ENCODE measurements at places on chromosomes 7 and 10.

- no peak for DNase-seq
Observed at GRCh38 chr10:79095316-79095715, 26.6 kb downstream of the ZMIZ1 start.

- DNase-seq: no peak
Observed at GRCh38 chr7:98324782-98325181, 43.3 kb downstream of the BRI3 start.

DNA sequence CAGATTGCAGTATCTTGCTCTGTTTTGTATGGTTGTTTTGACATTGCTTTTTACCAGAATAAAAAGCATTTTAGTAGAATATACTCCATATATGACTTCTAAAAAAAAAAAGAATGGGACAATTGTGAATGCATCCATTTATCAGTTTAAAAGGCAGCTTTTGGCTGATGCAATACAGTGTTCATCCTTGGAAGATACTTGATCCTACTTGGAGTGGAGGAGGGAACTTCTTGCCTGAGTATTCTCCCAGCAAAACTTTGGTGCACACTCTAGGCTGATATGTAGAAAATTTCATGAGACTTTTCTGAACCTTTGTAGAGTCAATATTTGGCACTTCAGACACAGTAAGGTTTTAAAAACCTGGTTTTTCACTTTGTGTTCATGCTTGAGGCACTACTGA lies 40.2 kb downstream of the WDR11 start:
- no peak for DNase-seq

DNA sequence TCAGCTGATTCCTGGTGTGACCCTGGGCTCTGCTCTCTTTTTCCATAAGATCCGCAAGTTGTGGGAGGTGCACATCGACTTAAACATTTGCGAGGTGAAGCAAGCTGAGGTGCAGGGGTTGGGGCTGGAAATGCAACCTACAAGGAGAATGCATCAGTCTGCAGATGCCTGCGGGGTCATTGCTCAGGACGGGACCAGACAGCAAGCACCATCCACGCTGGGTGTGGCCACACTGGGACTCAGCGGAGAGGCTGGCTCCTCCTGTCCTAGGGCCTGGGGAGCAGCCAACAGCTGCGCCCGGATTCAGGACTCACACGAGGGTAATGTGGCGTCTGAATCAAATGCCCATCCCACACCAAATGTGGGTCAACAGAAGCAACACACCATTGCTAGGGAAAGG lies 33.8 kb downstream of the STK32C start:
- DNase-seq: no peak

- no peak for DNase-seq
Observed at GRCh38 chr7:39360766-39361165, 205.4 kb upstream of the YAE1 start.

GRCh38 chr7:132255898-132256297 lies 320.4 kb downstream of the PLXNA4 start:
- no peak for DNase-seq

DNA sequence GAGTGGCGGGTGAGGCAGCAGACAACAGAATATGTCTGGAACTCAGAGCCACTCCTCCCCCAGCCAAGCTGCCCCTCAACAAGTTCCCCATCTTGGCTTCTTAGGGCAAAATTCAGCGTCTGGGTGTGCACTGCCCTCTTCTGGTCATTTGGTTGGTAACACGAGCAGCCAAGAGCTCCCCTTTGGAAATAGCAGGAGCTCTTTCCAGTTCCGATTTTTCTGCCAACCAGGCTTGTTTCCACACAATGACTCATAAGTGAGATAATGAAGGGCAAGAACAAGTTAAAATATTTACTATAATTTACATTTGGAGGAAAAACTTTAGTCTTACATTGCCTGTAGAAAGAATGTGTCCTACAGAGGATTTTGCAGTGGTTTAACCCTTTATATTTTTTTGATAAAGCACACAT lies 70.5 kb downstream of the ADCYAP1R1 start:
- peak; percentile 84 for DNase-seq

DNA sequence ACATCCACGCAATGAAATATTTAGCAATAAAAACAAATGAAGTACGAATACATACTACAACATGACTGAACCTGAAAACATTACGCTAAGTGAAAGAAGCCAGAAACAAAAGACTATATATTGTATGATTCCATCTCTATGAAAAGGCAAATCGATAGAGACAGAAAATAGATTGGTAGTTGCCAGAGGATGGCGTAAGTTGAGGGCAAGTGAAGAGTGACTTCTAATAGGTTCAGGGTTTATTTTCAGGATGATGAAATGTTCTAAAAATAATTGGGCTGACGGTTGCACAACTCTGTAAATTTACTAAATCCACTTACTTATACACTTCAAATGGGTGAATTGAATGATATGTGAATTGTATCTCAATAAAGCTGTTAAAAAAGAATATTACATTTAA lies 39.5 kb upstream of the TECTB start:
- peak; percentile 77 for DNase-seq

GRCh38 chr10:114911052-114911711 lies 26.8 kb upstream of the TRUB1 start:
- no peak for DNase-seq

DNA sequence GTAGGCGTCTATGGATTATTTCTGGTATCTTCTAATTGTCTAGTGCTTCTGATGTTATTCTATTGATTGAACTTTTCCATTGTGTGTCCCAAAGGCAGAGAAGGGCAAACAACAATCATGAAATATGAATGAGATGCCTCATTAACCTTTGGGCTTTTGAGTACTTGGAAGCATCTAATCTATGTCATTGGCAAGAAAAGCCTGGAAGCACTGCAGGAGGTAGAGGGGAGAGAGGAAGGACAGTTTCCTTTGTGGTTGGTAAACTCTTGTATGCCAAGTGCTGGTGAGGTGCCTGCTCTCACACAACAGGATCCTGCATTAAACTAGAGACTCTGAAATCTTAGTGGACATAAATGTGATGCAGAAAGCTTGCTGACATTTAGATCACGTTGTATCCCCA lies 155.2 kb upstream of the TPK1 start:
- DNase-seq: no peak

- DNase-seq: no peak
Observed at GRCh38 chr10:119468542-119469324, 73.8 kb downstream of the RGS10 start.

DNA sequence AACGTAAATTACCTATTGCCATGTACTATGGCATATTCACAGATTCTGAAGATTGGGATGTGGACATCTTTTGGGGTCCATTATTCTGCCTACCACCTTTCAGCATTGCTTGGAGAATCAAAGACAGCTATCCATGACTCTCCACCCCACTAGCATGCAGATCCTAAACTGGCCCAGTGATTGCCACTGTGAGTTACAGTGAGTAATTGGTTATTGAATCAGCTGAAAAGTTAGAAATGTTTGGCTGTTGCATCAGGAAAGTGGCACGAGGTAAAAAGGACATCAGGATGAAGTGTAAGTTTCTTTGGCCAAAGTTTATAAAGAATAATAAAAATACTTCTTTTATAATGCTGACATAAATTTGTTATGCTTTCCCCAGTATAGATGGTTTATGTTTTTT lies 148.2 kb upstream of the ETV1 start:
- DNase-seq: no peak

- DNase-seq: no peak
Observed at GRCh38 chr10:48414160-48414559, 107.7 kb downstream of the MAPK8 start.

DNA sequence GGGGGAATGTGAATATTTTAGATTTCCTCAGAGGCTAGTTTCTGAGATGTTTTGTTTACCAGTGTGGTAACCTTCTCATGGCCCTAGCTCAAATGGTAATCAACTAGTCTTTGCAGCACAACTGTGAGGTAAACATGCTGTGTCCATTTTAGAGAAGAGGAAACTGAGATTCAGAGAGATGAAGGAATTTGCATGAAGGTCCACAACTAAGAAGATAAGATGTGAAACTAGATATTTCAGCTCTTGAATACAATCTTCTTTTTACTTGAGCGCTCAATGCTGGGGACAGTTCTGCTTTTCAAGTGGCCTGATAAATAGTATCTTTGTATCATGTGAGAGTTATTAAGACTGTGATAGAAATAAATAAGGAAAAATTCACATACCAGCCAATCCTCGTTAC lies 245.4 kb downstream of the AUTS2 start:
- DNase-seq: no peak

DNA sequence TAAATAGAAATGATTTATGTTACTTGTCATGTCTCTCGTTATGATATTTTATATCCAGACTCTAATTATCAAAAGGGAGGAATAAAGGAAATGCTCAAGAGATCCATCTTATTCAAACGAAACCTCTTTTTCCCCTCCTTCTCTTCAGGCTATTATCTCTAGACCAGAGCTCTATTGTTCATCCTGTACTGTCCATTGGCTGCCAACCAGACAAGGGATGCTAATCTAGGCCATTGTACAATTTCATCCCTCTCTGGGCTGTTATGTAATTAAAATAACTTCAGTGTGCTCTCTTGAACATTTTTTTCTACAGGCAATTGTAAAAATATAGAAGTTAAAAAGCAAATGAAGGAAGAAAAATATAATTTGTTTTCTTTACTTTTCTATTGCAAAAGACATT lies 220.4 kb downstream of the HDAC9 start:
- DNase-seq: no peak

DNA sequence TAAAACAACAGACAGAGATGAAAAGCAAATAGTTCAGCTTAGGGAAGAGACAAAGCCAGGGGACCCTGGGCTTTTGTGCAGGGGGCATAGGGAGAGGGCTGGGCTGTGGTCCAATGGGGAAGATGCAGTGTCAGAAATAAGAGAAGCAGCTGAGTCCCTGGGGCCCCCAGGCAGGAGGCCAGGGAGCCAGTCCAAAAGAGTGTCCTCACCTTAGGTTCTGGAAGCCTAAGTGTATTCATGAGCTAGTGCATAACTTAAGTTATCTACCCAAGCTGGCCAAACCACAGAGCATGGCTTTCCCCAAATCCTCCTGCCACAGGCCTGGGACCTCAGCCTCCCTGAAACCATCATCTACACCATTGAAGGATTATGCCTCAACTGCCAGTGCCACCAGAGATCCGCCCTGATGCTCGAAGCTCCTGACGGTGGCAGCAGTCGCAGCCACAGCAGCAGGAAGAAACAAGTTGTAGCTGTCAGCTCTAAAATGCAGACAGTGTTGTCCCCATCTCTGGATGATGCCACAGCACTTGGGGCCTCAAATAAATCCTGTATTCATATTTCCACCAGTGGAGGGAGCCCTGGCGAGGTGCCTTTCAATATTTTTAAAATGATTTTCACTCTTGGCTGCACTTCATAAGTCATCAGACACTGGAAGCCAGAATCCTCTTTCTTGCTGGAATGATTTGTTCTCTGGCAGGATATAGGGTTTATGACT lies 574.6 kb downstream of the GRID1 start:
- no peak for DNase-seq

DNA sequence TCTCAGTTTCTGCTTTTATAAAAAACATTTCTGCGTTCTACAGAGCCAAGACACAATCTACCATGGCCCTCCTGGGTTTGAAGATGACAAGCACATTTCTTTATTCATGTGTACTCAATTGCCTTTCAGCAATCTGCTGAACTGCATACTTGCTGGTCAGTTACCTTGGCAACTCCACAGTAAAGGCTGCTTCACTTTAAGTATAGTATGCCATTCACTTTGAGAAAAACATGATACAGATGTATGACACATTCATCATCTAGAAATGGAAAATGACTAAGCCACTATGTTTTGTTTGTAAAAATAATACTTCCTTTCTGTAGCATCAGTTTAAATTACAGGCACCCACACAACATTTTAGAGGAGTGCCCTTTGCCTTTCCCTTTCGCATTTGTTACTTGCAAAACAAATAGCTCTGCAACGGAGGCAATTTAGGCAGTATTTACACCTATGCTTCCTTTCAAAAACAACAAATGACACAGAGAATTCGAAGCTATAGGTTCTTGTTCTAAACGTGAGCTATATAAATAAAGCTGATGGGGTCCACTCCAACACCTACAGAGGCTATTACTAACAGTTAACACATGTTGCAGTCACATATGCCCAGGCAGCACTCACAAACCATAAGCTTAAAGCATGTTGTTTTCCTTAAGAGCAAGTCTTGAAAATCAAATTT lies 23.5 kb downstream of the SGCE start:
- no peak for DNase-seq

- DNase-seq: no peak
Observed at GRCh38 chr10:73876157-73876556, 1.8 kb upstream of the CAMK2G start.

- no peak for DNase-seq
Observed at GRCh38 chr10:6140965-6141295, 52.1 kb downstream of the RBM17 start.

- DNase-seq: peak; percentile 87
Observed at GRCh38 chr7:100867040-100867775, at the start of gene TRIP6. TSS of gene TRIP6 (plus strand) at chr7:100867387. CDS start at chr7:100867498, 111 bp downstream.

- DNase-seq: no peak
Observed at GRCh38 chr7:94044806-94045205, 40.7 kb upstream of the BET1 start.

- no peak for DNase-seq
Observed at GRCh38 chr10:120260456-120260855, 196.6 kb upstream of the PLPP4 start.

DNA sequence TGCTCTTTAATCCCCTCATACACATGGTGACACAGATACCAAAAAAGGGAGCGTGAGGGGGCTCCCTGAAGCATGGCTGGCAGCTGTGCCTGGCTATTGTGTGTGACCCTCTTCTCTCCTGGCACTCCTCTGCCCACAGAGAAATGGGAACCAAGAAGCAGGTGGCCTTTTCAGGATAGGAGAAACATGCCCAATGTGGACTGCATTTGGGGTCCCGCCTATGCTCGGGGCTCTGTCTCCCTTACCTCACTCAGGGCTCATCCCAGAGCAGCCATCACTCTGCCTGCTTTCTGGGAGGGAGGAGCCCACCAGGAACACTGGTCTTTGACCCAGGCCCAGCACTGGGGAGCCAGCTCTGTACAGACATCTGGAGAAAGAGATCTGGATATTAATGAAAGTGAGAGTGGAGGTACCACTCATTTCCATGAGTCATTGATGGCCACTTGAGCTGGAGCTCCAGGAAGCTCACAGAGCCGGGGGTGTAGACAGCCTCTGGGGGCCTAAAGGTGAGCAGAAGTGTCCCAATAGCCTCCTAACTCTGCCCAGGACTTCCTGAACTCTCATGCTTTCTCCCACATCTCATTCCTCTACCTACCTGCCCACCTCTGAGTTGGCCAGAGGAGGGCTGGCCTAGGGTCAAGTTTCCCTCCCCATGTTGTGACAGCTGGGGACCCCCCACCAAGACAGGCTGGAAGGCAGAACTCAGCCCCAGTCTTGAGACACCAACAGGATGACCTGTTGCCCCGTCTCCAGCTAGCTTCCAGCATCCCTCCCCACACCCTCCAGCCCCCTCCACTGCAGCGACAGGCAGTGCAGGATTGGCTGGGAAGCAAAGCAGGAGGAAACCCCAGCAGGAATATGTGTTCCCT lies 42.6 kb downstream of the DRGX start:
- no peak for DNase-seq

DNA sequence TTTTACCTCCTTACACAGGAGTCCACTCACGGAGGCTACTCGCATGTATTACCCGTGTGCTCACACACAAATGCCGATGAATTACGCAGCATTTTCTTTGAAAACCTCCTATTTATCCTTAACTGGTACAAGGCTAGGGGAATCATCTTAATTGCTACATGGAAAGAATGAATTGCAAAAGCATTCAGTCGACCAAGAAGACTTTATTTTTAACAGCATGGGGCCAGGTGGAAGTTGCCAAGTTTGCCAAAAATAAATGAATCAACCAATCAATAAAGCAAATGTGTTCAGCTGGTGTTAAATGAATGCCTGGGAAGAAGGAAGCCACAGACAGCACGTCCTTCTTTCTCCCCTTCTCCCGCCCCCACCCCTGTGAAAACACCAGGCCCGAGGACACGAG lies 55.8 kb downstream of the CTBP2 start:
- DNase-seq: no peak

GRCh38 chr10:114242235-114242634 lies 3.2 kb downstream of the VWA2 start:
- no peak for DNase-seq
